Activated T-helper 2 cell treated with anti-CD3 and anti-CD28 coated beads, Interferon-gamma antibody, Interleukin-2, Interleukin-4, amounts not matched to agents 10 μg/mL and 5 μg/mL and 100 μg/mL, durations not matched to agents 14 hours and 24 hours and 36 hours (primary cell): ENCODE measurements at places on chromosomes 3 and 15. TPM values are rescaled to one million over a fixed set of nuclear protein-coding genes. Genes with fewer than 3 reads are reported as not detected.

The SPINT1 gene
- total RNA-seq = 22.5 and 24.5 TPM in 2 replicates

The CCR2 gene
- total RNA-seq = 1.1 TPM in 2 replicates

The VPS8 gene
- 36.6 and 40.1 TPM in 2 replicates for total RNA-seq

The SELENOS gene
- total RNA-seq = 39.2 and 40.5 TPM in 2 replicates
